ENCODE measurements at places on chromosomes 4 and X. TPM values are rescaled to one million over a fixed set of nuclear protein-coding genes. Genes with fewer than 3 reads are reported as not detected.

ASIC5 gene
- not detected for total RNA-seq

GRCh38 chrX:79161655-79162054 is 17.2 kb downstream of the GPR174 start:
- DNase-seq, result no peak

CCDC110 gene
- total RNA-seq, result 1.1 TPM

- no peak for DNase-seq
These were observed 22.7 kb upstream of the INTS6L start for GRCh38 chrX:135497736-135498135.

AGTR2 gene
- total RNA-seq, result not detected

- no peak for DNase-seq
These were observed 306.1 kb upstream of the TAPT1 start for GRCh38 chr4:16532240-16532970.

Data from esophagus squamous epithelium (tissue), 5 donors.